Midbrain (tissue), 1 donor: ENCODE measurements at places on chromosomes 2 and 18.

DNA sequence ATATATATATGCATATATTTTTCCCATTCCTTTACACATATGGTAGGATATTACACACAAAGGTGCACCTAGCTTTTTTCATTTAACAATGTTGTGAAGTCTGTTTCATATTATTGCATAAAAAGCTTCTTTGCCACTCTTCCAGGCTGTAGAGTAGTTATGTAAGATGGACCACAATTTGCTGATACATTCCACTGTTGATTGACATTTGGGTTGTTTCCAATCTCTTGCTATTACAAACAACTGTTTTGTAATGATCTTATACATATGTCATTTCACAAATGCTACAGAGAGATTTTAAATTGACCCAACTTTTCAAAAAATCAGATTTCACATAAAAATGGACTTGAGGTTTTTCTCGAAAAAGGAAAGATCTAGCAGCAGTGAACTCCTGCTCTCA, 301.4 kb downstream of the CDCA7 start:
- DNase-seq = no peak

DNA sequence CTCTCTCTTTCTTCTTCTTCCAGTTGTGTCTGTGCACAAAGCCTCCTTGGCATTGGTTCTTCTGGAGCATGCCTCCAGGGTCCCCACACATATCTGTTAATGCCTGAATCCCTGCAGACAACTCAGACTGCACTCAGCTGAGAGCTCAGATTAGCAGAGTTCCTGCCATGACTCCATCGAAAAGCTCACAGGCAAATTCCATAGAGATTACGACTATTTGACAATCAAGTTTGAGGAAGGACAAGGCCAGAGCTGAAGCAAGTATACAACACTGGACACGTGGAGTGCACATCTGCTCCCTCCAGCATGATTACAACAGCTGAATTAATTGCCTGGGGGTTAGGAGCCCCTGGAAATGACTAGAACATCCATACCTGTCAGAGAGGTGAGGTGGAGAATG, 190.7 kb downstream of the INSIG2 start:
- no peak for DNase-seq

GRCh38 chr2:100429726-100430125, 12.3 kb upstream of the CHST10 start:
- DNase-seq = no peak

DNA sequence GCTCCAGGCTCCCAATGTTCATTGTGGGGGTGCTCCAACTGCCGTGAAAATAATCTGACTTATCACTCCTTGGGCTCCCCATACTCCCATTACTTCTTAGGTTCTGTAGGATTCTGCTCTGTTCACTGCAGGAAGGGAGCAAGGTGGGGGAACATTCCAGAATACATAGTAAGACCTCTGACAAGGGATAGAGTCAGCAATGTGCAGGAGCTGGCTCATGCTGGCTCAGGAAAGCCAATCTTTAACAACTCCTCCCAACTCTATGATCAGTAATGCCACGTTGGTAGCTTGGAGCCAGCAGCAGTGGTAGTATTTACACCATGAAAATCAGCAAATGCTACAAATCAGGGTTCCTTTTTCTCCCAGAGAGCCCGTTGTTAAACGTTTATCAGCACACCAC, 44.4 kb downstream of the FECH start:
- DNase-seq = no peak

GRCh38 chr2:219244789-219245147, 476 bp downstream of the GLB1L start:
- no peak for DNase-seq

DNA sequence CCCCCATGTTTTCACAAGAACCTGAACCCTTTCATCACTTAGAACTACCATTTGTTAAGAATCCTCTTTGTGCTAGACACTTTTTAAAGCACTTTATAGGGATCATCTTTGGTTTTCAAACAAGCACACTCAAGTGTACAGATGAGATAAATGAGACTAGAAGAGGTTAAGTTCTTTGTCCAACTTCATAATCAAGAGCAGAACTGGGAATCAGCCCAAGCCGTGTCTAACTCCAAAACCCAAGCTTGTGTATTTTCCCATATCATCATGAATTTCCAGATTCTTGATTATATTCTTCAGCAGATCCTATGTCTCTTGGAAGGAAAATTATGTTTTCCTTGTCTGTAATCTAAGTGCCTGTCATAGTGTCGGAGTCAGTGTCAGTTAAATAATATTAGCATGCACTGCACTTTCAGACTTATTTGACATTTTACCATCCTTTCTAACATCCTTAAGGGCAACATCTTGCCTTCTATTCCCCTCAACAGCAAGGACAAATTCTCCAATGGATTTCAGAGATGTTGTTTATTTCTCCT, 123.0 kb upstream of the SETBP1 start:
- no peak for DNase-seq
